NCI-H460 (cell line): ENCODE measurements at places on chromosomes 2 and 18. TPM values are rescaled to one million over a fixed set of nuclear protein-coding genes. Genes with fewer than 3 reads are reported as not detected.

DNA sequence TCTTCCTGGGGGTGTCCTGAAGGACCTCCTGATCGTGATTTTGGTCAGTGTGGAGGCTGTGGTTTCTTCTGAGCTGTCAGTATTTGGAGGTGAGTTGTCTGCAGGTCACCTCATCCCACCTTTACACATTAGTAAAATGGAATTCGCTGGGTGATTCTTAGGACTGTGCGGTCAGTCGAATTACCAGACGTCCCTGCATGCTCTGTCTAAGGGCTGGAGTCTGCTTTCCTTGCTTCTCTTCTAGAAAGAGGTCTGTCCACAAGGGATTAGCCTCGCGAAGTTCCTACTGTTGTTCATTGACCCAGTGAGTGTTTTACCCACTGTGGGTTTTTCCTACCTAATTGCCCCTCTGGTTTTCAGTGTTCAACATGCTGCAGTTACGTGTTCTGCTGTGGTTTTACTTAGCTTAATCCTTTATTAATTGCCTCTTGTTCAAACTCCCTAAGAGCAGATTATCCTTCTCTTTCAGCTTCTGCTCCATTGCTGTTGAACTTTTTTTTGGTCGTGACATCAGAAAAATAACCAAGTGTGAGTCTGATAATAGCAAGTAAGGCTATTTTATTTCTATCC is 183.4 kb downstream of the NEDD4L start:
- no peak for DNase-seq

GRCh38 chr18:54203914-54204313 is 20.6 kb downstream of the MBD2 start:
- DNase-seq: no peak

DNA sequence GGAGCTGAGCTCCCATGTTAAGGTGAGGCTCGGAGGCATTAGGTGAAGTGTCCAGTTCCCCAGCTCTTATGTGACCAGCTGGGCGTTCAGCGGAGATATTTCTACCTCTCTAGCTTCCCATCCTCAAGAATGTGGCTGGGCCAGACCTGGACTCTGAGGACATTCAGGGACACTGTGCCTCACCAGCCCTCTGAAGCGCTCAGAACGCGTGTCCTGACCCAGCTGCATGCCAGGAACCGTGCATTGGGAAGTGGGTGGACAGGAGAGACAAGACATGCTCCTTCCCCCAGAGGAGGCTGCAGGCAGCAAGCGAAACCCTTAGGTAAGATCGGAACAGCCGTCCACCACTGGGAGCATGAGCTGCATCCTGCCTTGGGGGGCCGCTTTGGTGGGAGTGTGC is 38.0 kb upstream of the GPAT2 start:
- no peak for DNase-seq

- DNase-seq: peak; percentile 12
Observed at GRCh38 chr2:10721396-10722251, at the start of gene ATP6V1C2. Gene ATP6V1C2 (plus strand): TSS chr2:10721630. CDS start chr2:10722850, 1,220 bp downstream.

- DNase-seq: no peak
Observed at GRCh38 chr2:105611811-105612424, 132.8 kb upstream of the NCK2 start.

DNA sequence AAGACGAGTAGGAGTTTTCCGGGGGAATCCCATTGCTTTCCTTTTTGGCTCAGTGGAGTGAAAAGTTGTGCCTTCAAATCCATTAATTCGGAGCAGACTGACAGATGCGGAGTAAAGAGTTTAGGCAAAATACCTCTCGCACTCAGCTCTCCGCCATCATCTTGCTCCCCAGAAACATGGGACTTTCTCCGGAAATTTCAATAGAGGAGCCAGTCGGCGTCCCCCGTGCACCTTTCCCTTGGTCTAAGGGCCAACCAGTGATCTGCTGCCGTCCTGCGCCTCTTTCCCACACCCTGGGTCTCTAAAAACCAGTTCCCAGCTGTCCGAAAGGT is 318 bp downstream of the TYW5 start:
- DNase-seq: peak; percentile 19

- peak; percentile 33 for DNase-seq
Observed at GRCh38 chr2:192500550-192501200, 305.9 kb upstream of the TMEFF2 start.

DNA sequence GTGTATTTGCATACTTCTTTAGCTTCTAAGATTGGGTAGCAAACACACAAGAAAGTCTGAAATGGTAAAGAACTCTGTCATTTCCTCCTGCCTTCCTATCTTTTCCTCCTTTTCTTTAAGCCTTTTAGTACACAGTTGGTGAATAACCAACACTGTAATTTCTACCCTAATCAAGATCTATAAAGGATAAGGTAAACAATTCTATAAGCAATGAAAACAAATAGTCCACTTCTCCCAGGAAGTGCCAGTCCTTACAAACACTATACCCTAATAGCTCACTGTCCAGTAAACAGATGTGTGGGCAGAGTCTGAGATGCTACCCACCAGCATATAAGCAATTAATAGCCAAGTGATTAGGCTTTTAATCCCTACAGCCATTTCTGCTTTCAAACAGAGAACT is 81.0 kb upstream of the TFCP2L1 start:
- no peak for DNase-seq

GRCh38 chr2:216714376-216714775 is 19.0 kb upstream of the IGFBP5 start:
- DNase-seq: no peak

Gene SERPINB11
- total RNA-seq: 107 and 126 TPM in 2 replicates

Gene HOXD11
- not detected in 2 replicates for total RNA-seq

Gene OR6B2
- total RNA-seq: not detected in 2 replicates

Gene ALPI
- total RNA-seq: not detected in 2 replicates

Gene XDH
- 0.47 TPM in 1 of 2 replicates, not detected in the other for total RNA-seq

Gene HOXD9
- not detected in 2 replicates for total RNA-seq

Gene OTOF
- not detected in 2 replicates for total RNA-seq

Gene STAT4
- 10.4 and 12.7 TPM in 2 replicates for total RNA-seq
